SJSA1 (cell line): ENCODE measurements at places on chromosomes 7 and 10. TPM values are rescaled to one million over a fixed set of nuclear protein-coding genes. Genes with fewer than 3 reads are reported as not detected.

DNA sequence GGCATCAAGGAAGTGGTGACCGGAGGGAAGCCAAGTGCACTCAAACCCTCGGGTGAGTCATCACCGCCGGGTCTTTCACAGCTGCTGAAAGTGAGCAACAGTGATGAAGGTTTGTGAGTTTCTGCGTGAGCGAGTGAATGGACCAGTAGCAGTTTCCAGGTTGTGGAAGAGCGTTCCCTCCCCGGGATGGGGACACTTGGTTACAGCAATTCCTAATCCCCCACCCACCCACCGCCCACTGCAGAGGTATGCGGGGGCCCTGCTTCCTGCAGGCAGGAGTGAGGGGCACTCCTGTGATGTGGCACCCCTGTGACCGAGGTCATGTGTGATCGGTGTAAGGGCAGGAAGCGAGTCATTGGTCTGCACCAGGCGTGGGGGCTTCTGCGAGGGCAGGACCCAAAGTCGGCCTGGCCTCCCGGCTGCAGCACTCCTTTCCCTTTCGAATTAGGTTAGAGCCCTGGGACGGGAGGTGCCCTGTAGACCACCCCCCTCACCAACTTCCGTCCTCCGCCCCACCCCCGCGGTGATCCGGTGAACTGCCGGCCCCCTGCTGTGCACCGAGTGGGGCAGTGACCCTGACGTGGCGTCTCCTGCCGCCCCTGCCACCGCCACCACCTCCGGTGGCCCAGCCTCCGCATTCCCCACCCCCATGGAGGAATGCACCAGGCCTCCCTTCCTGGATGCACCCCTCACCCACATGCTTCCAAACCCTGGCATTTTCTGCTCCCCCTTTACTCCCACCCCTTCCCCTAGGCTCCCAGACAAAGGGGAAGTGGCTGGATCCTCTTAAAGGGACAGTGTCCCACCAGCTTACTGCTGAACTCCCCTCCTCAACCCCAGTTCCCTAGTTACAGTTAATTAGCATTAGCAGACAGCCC, 10.9 kb downstream of the LIMK1 start:
- H3K4me3 ChIP-seq = peak overlapping the region; percentile 28
- H3K4me1 ChIP-seq = peaks cover 56% of the 10 kb centered on the region
- peaks cover 49% of the 10 kb centered on the region for H3K36me3 ChIP-seq
- H3K27ac ChIP-seq = peak overlapping the region; percentile 84
- DNase-seq = peak; percentile 86
- H3K27me3 ChIP-seq = no peaks in the 10 kb centered on the region

Gene MBL2
- total RNA-seq = not detected in 2 replicates

- no peak overlapping the region for H3K4me3 ChIP-seq
- no peak overlapping the region for H3K27ac ChIP-seq
- no peak for DNase-seq
- H3K27me3 ChIP-seq = no peaks in the 10 kb centered on the region
- no peaks in the 10 kb centered on the region; the same call in 1 of the 2 replicates for H3K4me1 ChIP-seq
- no peaks in the 10 kb centered on the region for H3K36me3 ChIP-seq
Observed at GRCh38 chr10:113987805-113988204, 55.9 kb upstream of the ADRB1 start.

Gene CALHM2
- total RNA-seq = not detected in 2 replicates

Gene ASIC3
- not detected in 2 replicates for total RNA-seq

DNA sequence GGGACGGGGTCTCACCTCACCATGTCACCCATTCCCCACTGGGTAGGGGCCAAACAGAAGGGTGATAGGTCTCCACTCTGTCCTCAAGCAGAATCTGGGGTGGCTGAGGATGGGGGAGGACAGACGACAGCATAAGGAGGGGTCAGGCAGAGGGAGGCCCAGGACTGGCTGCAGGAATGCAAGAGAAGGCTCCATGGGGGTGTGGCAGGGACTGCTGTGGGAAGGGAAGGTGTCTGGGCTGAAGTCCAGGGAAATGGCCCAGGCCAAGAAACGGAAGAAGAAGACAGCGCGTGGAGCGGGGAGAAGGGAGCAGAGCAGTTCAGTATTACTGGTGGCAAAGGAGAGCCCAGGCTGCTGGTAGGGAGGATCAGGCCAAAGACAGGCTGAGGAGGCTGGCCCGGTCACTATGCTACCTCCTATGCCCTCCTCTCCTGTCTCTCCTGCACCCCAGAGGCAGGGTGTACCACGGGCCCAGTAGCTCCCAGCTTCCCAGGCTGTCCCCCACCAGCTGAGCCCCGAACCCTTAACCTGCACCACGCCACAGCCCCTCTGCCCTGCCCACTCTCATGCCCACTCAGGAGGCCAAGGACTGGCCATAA, 60.9 kb downstream of the GRB10 start:
- H3K36me3 ChIP-seq = no peaks in the 10 kb centered on the region
- H3K27ac ChIP-seq = no peak overlapping the region
- no peaks in the 10 kb centered on the region for H3K27me3 ChIP-seq
- no peak for DNase-seq
- H3K4me1 ChIP-seq = no peaks in the 10 kb centered on the region

DNA sequence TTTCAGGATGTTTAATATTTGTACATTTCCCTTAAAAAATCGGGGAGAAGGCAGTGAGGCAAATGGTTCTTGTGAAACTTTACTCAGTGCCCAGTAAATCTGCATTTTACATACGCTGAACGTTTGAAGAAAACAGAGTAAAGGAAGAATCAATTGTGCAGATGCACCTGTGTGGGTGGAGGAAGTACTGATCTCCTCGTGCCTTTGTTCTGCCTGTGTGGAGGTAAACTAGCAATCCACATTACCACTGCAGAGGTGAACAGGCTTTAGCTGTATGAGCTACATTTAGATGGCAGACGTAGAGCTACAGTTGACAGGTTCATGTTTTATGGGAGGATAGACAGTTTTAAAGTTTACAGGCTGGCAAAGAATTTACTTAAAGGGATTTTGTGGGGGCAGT, 62.7 kb upstream of the VIPR2 start:
- H3K4me1 ChIP-seq = no peaks in the 10 kb centered on the region
- no peaks in the 10 kb centered on the region for H3K27me3 ChIP-seq
- H3K4me3 ChIP-seq = no peak overlapping the region
- H3K27ac ChIP-seq = no peak overlapping the region
- no peak for DNase-seq
- H3K36me3 ChIP-seq = no peaks in the 10 kb centered on the region

DNA sequence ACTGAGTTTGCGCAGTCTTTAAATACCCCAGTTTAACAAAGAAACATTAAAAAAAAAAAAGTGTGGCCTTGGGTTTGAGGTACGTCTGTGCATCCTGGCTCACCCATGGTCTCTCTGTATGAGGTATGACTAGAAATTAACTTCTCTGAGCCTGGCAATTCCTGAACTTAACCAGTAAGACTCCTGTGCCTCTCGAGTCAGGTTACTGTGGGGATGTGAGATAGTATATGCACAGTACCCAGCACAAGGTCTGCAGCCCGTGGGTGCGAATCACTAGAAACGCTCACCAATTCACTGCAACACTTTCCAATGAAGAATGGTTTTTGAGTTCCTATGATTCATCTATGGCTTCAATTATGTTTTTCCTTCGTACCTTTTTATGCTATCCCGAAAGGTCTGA, 149.9 kb downstream of the SFMBT2 start:
- no peak overlapping the region for H3K4me3 ChIP-seq
- H3K27ac ChIP-seq = no peak overlapping the region
- H3K36me3 ChIP-seq = no peaks in the 10 kb centered on the region
- no peaks in the 10 kb centered on the region; the same call in 1 of the 2 replicates for H3K27me3 ChIP-seq
- no peaks in the 10 kb centered on the region for H3K4me1 ChIP-seq

DNA sequence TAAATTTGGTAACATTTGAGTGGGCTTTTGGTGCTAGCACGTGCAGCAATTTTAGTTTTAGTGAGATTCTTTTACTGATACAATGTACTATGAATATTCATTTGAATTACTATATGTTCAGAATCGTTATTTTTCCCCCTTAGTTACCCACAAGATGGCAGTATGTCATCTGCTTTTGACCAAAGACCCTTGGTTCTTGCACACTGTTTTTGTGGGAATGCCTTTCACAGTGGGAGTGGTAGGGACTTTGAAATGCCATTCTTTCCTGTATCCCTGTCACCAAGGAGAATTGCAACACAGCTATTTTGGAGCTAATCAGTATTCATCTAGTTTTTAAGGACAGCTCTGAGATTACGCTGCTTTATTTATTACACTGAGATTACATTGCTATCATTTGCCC, 40.6 kb downstream of the SEC23IP start:
- no peak overlapping the region for H3K27ac ChIP-seq
- H3K36me3 ChIP-seq = peaks cover 75% of the 10 kb centered on the region
- no peaks in the 10 kb centered on the region for H3K27me3 ChIP-seq
- DNase-seq = no peak
- no peak overlapping the region for H3K4me3 ChIP-seq

- no peaks in the 10 kb centered on the region for H3K27me3 ChIP-seq
- H3K27ac ChIP-seq = no peak overlapping the region
- H3K4me3 ChIP-seq = no peak overlapping the region
- no peaks in the 10 kb centered on the region for H3K36me3 ChIP-seq
- no peaks in the 10 kb centered on the region for H3K4me1 ChIP-seq
- peak; percentile 14 for DNase-seq
Observed at GRCh38 chr7:26278770-26279169, 12.9 kb upstream of the SNX10 start.

DNA sequence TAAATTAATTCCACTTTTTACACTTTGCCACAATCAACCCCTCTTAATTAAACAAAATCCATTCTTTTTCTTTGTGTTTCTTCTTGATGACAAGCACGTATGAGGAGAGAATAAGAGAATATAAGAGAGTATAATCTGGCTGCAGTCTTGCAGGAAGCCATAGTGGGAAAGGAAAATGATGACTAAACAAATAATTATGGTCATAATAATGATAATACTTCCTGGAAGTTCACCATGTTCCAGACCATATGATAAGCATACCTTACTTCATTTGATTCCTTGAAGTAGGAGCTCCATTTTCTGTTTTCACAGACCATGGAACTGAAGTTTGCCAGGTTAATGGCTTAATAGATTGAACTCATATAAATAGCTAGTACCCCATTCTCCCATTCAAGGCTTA, 237.8 kb downstream of the SEMA3D start:
- no peak overlapping the region for H3K4me3 ChIP-seq
- no peaks in the 10 kb centered on the region for H3K27me3 ChIP-seq
- DNase-seq = no peak

GRCh38 chr7:132618271-132618955, 42.1 kb upstream of the PLXNA4 start:
- H3K27ac ChIP-seq = no peak overlapping the region
- no peaks in the 10 kb centered on the region; the same call in 1 of the 2 replicates for H3K27me3 ChIP-seq
- H3K4me1 ChIP-seq = no peaks in the 10 kb centered on the region
- H3K4me3 ChIP-seq = no peak overlapping the region
- H3K36me3 ChIP-seq = no peaks in the 10 kb centered on the region

- H3K36me3 ChIP-seq = no peaks in the 10 kb centered on the region
- H3K27me3 ChIP-seq = no peaks in the 10 kb centered on the region
- no peaks in the 10 kb centered on the region for H3K4me1 ChIP-seq
- no peak for DNase-seq
- H3K4me3 ChIP-seq = no peak overlapping the region
Observed at GRCh38 chr10:112883360-112884178, 66.5 kb upstream of the TCF7L2 start.

Gene GRM3
- total RNA-seq = not detected in 2 replicates

DNA sequence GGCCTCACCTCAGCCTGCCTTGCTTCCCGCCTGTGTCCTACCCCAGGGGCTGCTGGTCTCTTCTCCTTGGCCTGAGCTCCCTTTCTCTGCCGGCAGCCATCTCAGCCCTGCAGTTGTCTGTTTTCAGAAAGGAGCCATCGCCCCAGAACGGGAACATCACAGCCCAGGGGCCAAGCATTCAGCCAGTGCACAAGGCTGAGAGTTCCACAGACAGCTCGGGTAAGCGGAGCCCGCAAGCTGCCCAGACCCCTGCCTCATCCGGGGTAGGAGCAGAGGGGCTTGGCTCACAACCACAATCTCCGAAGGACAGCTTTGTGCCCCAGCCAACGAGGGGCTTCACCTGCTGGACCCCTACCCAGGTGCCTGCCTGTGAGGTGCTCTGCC, 5.3 kb upstream of the DEPP1 start:
- DNase-seq = no peak
- H3K4me3 ChIP-seq = no peak overlapping the region
- no peaks in the 10 kb centered on the region for H3K27me3 ChIP-seq
- H3K36me3 ChIP-seq = peaks cover 38% of the 10 kb centered on the region

Gene NUTM2A
- 1.1 and 3.4 TPM in 2 replicates for total RNA-seq

Gene ADIRF
- total RNA-seq = not detected in 2 replicates

DNA sequence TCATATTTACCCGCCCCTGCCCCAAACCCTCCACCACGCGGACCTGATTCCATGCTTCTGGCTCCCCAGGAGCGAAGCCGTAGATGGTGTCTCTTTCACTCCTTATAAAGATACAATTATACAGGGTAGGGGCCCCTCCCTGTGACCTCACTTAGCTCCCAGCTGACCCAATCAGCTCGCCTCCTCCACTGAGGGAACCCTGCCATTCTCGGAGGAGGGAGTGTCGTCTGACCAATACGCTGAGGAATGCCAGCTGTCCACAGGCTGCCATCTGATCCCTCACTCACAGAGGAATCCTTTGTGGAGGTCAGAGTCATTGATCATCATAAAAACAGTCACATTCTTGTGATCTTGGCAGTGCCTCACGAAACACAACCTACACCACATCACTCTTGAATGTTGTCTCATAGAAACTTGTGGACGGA, 67.5 kb upstream of the INSIG1 start:
- no peaks in the 10 kb centered on the region for H3K27me3 ChIP-seq
- peaks cover 21% of the 10 kb centered on the region for H3K4me1 ChIP-seq
- H3K27ac ChIP-seq = peak overlapping the region; percentile 54
- H3K4me3 ChIP-seq = no peak overlapping the region
- peak; percentile 87 for DNase-seq

GRCh38 chr7:45294559-45294958, 137.0 kb downstream of the RAMP3 start:
- no peak for DNase-seq
- H3K4me1 ChIP-seq = no peaks in the 10 kb centered on the region
- no peaks in the 10 kb centered on the region for H3K36me3 ChIP-seq
- H3K4me3 ChIP-seq = no peak overlapping the region
- H3K27ac ChIP-seq = no peak overlapping the region

DNA sequence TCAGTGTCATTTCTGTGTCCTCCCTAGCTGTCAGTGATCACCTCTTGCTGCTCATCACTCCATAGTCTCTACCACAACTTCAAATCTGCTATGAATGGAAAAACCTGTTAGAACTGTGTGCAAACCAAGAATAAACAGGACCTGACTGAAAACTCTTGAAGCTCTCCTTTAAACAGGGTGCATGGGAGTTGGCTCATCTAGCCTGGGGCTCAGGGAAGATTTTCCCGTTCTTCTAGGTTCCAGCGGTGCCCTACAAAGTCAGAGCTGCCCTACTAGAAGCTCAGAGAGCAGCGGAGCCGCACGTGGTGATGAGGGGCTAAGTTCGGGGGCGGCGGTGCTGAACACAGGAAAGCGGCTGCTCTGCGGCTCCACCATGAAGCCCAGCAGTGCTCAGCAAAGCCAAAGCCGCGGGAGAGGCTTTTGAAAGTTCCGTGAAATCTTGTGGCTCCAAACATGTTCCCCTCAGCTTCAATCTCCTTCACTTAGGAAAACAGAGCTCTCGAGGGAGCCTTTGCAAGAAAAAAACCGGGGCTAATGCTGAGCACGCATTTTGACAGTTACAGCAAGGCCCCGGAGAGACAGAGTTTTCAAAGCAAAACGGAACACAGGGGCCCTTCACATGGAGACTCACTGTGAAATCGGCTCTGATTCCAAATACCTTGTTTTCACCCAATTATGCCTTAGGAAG, 30.5 kb downstream of the RGS10 start:
- no peak overlapping the region for H3K4me3 ChIP-seq
- no peaks in the 10 kb centered on the region for H3K27me3 ChIP-seq
- no peak for DNase-seq
- H3K27ac ChIP-seq = no peak overlapping the region
- H3K4me1 ChIP-seq = peaks cover 5% of the 10 kb centered on the region
- H3K36me3 ChIP-seq = peaks cover 4% of the 10 kb centered on the region
